ENCODE measurements at places on chromosomes 12 and 14.

- no peak for DNase-seq
These were observed 4.5 kb downstream of the HVCN1 start for GRCh38 chr12:110684312-110684836.

DNA sequence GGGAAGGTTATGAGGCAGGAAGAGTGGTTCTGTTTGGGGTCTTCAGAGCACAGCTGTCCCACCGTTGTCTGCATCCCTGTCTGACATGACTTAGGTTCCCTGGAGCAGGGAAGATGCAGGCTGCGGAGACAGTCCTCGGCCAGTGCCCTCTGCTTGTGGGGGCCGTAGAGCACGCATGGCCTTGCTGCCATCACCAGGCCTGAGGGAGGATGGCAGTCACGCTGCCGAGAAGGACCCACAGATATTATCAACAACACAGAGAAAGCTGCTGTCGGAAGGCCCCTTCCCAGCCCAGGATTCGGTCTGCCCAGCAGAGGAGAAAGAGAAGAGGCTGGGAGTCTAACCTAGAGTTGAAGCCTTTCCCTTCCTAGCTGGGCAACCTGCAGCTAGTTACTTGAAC, 35.0 kb downstream of the ERH start:
- DNase-seq, result no peak

GRCh38 chr14:84003346-84003745, 1526.6 kb upstream of the FLRT2 start:
- no peak for DNase-seq

- no peak for DNase-seq
These were observed 20.6 kb downstream of the JAG2 start for GRCh38 chr14:105147671-105148603.

DNA sequence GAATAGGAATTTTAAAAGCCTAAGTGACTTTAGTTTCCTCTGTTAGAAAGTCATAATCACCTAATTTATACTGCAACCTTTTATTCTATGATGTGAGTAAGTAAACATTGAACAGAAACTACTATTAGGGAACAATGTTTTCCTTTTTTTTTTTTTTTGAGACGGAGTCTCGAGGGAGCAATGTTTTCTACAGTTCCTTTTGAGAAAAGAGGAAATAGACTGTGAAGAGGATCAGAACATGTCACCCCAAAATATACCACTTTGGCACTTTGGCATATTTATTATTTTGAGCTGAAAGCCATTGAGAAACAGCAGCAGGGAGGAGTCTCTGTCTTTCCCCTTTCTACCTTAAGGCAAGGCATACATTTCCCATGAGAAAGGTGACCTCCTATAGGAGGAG, 162.7 kb upstream of the CNOT2 start:
- DNase-seq, result peak; percentile 39

- no peak for DNase-seq
These were observed 444.6 kb downstream of the SOX5 start for GRCh38 chr12:23504641-23505399.

DNA sequence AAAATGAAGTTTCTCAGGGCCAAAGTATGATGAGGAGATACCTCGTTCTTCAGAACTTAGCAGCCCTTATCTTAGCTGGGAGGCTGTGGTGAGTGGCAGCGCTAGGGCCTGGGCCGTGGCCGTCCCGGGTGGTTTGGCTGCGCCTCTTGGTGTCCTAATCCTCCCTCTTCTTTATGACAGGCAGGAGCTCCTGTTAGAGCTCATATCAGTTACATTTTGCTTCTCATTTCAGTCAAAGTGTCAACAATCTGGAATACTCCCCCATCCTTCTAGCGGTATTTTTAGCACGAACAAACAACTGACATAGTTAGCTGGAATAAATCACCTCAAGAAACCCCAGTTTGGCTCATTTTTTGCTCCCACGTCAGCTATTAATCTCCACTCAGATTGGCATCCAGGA, 188.8 kb downstream of the TTC7B start:
- no peak for DNase-seq

- DNase-seq, result no peak
These were observed 246.9 kb downstream of the TMEM132C start for GRCh38 chr12:128513831-128514230.

GRCh38 chr12:23686095-23686494, 263.4 kb downstream of the SOX5 start:
- DNase-seq, result no peak

GRCh38 chr12:72318341-72318740, 46.2 kb downstream of the TRHDE start:
- DNase-seq, result no peak

DNA sequence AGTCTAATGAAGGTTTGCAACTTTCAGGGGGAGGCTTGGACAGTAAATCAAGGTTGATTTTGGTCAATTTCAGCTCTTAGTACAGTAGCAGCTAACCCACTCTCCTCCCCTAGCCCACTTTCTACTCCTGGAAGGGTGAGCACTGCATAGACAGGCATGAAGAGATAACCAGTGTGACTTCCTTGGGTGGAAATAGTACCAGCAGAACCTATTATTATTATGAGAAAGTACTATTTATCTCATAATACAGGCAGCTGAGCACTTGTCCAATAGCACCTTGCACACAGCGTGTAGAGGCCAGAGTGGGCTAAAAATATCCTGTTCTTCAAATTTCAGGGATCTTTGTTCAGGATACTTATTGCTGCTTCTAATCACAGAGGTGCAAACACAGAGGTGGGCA, 96.2 kb upstream of the FKBP4 start:
- no peak for DNase-seq

DNA sequence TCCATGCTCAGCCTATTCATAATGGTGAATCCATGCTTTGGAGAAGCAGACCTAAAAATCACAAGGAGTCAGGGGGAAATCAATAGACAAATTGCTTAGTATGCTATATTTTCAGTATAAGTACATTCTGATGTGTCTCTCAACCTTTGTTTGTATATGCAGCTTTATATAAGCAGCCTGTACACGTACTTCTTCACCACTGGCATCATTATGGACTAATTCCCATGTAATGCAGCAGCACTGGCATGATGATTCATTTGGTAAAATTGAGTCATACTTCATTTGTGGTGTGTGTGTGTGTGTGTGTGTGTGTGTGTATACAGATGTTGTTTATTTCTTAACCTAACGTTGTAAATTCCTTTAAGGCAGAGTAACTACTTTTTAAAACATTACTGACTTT, 10.9 kb downstream of the DCP1B start:
- no peak for DNase-seq

DNA sequence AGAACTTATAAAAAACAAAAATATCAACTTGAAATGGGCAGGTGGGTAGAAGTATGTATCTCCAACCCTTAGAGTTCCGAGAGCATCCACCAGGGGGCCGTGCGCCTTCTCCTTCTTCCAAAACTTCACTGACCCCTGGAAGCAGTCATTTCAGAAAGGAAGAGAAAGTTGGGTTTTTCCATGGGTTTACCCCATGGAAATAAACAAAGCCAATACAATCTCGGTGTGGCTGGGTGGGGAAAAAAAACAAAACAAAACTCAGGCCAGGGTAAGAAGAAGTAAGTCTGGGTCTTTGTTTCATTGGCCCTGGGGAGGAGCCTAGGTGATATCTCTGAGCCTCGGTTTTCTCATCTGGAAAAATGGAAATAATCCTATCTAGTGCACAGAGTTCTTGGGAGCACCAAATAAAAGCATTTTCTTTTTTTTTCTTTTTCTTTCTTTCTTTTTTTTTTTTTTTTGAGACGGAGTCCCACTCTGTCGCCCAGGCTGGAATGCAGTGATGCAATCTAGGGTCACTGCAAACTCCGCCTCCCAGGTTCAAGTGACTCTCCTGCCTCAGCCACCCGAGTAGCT, 33.6 kb upstream of the HNF1A start:
- DNase-seq, result peak; percentile 82

GRCh38 chr12:2669560-2669959, 125.2 kb upstream of the FKBP4 start:
- no peak for DNase-seq

- peak; percentile 30 for DNase-seq
These were observed 9.1 kb downstream of the TMED10 start for GRCh38 chr14:75167325-75167724.

- DNase-seq, result no peak
These were observed 122.3 kb downstream of the DPF3 start for GRCh38 chr14:72771561-72771960.

DNA sequence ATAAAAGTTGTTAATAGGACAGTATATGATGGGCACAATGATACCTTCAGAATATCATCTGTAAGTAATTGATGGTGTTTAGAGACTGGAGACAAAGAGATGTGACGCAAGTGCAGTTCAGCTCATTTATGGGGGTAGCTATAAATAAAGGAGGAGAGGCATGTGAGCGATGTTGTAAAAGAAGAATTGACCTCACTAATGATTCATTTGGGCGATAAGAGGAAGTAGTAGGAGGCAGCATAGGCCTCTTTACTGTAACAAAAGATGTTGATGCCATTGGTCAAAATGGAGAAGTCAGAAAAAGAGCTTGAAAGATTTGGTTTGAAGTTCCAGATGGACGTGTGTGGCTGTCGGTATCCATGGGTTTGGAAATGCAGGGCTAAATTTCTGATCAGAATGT, 70.0 kb downstream of the FLRT2 start:
- peak; percentile 97 for DNase-seq

DNA sequence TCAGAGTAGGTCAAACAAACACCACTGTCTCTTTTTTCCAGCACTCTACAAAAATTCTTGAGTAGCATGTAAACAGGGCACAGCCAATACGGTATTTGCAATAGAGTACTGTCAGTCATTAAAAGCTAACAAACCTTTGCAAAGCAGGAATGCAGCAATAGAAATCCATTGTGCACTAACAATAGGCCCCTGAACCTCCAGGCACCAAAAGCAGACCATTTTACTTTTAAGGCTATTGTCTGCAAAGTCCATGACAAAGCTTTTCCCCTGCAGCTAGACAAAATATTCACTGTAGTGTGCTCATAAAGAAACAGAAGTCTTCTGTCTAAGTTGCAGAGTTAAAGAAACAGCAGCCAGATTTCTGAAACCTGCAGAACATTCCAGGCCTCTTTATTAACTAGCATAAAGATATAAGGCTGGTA, 191.9 kb downstream of the SOX5 start:
- DNase-seq, result no peak

DNA sequence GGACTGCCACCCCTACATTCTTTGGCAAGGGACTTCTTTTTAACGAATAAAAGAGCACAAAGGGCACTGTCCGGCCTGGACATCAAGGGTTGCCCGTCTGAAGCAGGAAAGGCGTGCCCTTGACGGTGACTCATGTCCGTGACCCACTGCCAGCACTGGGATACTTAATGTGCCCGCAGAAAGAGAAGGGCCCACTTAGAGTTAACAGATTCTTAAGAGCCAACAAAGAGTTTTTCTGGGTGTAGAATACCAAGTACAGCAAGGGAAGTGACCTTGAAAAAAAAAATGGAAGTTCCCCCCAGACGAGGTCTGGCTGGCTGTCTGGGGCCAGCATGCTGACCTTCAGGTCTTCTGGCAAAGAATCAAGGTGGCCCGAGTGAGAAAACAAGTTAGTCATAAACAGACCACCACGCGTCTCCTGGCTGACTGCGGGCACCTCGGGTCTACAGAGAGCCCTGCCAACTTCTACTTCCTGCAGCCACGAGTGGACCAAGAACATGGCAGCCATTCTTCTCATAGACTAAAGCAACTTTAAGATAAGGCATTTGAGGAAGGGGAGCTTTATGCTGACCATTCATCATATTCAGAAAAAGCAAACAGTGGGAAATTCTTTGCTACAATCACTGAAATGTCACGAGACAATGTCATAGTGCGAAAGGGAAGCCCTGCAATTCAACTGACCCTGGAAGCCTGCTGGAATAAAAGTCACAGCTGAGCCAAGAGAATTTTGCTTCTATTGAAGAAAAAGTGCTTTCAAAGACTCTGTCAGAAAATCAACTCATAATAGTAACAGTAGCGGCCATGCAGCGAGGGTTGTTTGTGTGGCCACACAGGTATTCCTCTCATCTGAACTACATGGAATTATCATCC, 10.5 kb upstream of the SELPLG start:
- DNase-seq, result peak; percentile 50

DNA sequence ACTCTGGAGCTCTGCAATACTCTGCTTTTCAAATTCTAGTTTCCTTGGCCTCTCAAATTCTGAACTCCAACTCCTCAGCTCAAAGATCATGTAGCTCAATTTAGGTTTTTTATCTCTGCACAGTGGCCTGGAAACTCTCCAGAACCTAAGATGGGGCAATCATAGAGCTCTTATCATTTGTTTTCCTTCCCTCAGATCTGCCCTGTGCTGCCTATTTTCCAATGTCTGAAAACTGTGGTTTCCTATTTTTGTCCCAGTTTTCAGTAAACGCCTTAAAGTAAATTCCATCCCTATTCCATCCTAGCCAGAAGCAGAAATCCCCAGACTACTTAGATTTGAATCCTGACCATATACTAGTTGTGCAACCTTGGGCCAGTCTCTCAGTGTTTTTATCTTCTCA, 73.2 kb downstream of the CEP83 start:
- DNase-seq, result no peak

DNA sequence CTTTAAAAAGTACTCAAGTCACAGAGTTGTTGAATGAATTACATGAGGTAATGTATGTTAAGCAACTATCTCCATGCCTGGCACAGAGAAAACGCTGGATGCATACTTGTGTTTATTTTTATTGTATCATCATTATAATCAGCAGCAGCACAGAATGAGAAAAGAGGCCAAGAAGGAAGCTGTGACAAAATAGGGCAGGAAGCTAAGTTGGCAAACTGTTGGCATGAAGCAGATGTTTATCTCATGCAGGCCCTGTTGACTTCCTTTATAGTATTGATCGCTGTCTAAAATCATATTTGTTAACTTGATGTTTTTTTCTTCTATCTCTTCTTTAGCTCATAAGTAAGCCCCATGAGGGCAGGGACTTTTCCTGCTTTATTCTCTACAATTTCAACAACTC, 466.6 kb downstream of the TRHDE start:
- DNase-seq, result peak; percentile 27

DNA sequence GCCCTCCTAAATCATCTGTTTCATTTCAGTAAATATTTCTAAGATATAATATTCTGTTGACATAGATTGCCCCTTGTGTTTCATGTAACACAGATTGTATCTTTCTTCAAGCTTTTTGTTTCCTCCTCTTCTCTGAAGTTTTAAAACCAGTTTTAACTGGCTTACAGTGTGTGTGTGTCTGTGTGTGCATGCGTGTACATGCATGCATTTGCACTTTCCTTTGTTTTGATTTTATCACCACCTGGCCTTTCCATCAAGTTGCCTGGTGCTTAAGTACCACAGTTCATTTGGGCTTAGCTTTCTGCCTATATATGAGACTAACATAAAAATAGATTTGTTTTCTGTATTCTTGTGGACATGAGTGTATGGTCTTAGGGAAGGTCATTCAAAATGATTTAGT, 31.9 kb downstream of the ETNK1 start:
- DNase-seq, result no peak

Data from suppressor macrophage (primary cell).